Astrocyte (in vitro differentiated cells and primary cell): ENCODE measurements at places on chromosomes 12 and 14.

DNA sequence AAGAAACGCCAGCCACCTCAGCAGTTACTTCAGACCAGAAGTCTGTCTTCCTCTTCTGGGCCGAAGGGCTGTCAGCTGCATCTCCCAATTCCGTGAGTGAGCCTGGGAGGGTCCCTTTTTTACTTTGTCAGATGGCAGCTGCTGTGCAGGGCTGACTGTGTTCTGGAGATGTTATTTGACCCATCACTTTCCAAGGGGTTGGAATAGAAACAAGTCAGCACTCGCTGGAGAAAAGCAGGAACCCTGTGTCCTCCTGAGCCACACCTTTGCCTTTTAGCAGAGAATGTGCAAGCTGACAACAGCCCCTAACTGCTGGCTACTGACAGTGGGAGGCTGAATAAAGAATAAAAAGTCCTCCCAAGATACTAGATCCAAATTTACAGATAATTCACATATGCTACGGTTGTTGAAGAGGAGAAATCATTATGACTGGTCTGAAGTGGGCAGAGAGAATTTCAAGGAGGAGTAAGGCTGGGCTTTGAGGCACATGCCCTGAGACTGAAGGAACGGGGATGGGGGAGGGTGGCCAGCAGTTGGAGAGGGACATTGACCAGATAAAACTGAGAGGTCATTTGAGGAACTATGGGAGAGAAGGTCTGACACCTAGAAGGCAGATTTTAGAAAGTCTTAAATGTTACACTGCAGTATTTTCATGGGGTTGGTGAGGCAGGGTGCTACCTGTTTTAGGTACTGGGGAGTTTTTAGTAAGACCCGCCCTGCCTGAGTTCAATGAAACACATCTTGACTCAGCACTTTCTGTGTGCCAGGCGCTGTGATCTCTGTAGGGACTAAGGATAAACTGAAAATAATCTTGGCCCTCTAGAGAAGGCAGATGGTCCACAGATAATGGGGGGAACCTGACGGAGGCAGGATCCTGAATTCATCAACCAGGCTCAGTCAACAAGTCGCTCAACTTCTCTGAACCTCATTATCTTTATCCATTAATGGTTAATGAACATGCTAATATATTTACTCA is 27.4 kb downstream of the FAM234B start:
- no peak for DNase-seq

- DNase-seq = no peak
Measured at GRCh38 chr14:24279301-24280186, 8.1 kb upstream of the RABGGTA start.

- no peak for DNase-seq
Measured at GRCh38 chr12:123907726-123908476, 64.7 kb downstream of the CCDC92 start.

DNA sequence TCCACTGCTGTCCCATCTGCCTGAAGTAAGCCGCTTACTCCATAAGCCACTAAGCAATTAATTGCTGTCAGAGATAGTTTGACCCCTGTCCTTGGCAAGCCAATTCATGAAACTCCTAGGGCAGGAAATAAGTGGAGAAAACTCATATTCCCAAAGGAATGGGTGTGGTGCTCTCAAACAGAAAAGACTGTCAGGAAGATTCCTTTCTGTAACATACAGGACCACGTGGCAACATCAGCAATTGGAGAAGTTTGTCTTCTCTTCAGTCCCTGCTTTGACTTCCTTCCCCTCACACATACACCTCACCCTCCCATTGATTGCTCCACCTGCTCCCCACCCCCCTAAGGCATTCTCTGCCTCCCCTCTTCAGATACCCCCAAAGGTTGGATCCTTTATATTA is 36.2 kb upstream of the MDM1 start:
- DNase-seq = no peak

GRCh38 chr14:64775081-64775777 is 71.0 kb downstream of the PLEKHG3 start:
- DNase-seq = no peak

DNA sequence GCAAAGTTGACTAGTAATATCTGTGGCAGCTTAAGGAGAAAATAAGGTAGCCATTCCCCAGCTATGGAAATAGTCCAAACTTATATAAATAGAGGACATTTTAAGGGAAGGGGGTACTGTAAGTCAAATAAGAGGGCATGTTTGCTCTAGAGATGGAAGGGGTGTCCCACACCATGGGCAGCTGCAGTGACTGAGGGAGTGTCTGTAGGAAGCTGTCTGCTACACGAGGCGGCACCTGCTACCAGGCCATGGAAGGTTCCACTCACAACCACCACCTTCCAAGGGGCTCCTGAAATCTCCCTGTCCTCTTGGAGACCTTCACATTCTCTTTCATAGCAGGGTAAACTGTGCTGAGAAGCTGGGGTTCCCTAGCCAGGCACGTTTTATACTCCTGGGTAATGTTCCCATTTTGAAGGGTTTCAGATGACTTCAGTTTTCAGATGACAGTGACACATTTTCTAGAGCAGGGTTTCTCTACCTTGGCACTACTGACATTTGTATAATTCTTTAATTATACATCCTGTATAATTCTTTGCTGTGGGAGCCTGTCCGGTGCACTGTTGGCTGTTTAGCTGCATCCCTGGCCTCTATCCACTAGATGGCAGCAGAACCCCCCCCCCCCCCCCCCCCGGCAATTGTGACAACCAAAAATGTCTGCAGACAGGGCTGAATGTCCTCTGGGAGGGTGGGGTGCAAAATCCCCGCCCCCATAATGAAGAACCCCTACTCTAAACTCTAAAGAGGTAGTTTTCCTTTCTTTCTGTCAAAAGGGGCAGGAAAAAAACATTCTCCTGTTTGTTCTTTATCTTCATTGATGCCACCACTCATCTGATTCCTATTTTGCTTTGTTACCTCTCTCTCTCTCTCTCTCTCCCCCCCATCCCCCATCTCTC is 11.6 kb upstream of the SMCO2 start:
- DNase-seq = no peak

- DNase-seq = no peak
Measured at GRCh38 chr12:124071075-124071443, 98.0 kb downstream of the ZNF664 start.

DNA sequence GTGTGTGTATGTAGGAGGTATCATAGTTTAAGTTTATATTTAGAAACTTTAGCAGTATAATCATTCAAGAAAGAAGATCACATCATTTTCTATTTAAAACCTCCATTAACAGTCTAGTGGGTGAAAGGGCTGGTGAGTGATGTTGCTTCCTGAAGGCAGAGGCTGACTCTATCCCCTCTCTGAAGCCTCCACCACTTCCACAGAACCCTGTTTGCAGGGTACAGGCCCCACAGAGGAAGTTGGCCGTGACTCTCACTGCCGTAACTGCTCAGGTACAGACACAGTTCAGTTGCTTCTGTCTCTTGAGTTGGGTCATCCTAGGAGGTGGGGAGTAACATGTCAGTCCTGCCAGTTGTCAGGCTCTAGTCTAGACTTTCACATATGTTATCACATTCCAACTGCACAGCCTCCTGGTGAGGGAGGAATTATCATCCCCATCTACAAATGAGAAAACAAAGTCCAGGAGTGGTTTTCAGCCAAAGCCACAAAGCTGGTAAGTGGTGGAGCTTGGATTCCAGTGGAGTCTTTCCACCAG is 31.5 kb downstream of the CFL2 start:
- DNase-seq = peak; percentile 68

DNA sequence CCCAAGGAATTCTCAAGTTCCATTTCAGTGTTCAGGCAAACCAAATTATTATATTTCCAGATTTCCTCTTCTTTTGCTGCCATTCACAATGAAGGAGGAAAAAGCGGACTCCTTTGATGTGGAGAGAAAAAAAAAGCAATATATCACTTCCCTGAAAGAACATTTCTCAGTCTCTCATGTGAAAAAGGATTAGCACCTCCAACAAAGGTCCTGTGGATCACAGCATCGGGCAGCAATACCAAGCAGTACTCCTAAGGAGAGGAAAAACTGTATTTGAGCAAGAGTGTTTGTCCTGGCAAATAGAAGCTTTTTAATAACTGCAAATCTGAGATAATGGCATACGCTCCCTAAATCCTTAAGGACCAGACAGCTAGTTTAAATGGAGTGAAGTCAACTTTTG is 93.9 kb upstream of the RFX4 start:
- DNase-seq = no peak

DNA sequence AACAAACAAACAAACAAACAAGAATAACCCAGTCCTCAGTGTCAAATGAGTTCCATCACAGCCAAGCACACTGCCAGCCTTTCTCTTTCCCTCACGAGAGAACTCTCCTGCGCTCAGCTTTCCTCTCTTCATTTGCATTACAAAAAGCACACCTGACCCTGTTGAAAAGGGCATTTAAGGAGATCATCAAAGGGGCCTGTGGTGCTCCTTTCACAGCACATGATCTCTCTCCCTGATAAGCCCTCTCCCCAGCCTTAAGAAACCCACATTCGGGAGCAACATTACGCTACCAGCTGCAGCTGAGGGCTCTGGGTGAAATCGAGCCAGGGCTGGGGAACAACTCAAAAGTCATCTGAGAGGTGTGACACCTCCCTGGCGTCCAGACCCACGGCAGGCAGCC is 165.6 kb upstream of the TMCC3 start:
- DNase-seq = no peak

DNA sequence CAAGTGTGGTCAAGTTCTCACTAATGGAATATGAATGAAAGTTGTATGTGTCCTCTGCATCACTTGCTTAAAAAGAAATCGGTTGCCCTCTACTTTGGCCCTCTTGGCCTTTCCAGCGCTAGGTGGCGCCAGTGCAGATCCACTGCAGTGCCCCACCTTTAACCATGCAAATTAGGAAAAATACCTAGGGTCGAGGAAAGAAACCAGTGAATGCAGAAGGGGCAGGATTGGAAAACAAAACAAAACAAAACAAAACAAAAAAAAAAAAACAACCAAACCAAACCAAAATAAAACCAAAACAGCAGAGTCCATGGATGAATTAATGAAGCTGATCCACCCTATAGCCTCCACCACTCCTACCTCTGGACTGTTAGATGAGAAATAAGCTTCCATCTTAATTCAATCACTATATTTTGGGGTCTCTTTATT is 12.9 kb upstream of the NEMF start:
- no peak for DNase-seq
